Activated CD8-positive, alpha-beta memory T cell treated with anti-CD3 and anti-CD28 coated beads for 24 hours (primary cell): ENCODE measurements at places on chromosomes 3 and 15.

DNA sequence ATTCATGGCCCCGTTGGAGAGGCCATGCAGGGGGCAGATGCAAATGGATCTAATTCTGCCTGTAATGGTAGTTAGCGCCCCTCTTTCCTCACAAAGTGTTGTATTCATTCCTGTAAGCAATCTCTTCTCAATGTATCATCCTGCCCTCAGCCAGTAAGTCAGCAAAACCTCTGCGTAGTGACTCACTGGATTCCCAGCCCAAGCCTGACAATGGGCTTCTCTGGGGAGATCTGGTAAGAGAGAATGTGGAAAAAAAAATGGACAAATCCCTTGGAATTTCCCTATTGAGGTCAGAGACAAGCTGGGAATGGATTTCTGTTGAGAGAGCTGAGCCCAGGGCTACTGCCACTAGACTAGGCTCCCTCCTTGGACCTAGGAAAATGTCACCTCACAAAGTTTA is 25.4 kb downstream of the ADPGK start:
- no peak for DNase-seq

DNA sequence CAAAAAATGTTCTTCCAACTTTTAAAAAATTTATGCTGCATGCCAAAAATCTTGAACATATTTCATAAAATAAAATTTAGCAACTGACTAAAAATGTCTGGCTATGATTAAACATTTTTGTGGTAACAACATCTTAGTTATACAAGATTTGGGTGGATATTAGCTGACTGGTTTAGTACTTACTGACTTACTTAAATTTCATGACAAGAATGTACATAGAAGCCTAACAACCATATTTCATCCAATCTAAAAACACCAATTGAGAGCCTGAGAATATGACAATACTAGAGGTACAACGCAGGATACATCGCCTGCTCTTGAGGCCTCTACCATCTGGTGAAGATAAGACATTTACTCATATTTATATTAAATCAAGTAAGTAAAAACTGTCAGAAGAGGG is 34.6 kb downstream of the GNB4 start:
- DNase-seq = no peak

DNA sequence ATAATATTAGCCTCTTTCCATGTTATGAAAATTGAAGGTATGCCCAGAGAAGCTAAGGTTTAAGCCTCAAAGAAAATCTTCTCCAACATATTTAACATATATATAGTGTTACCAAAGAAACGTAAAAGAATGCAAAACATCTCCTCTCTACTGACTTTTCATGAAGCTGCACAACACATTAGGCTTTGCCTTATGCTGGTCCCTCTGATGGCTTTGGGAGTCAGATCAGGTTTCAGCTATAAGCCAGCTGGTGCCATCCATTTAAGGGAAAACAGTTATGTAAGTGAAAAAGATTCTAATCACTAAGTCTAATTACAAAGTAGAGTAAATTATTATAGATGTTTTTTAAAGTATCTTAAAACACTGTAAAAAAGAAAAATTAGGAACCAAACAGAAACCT is 410.5 kb downstream of the LSAMP start:
- no peak for DNase-seq

DNA sequence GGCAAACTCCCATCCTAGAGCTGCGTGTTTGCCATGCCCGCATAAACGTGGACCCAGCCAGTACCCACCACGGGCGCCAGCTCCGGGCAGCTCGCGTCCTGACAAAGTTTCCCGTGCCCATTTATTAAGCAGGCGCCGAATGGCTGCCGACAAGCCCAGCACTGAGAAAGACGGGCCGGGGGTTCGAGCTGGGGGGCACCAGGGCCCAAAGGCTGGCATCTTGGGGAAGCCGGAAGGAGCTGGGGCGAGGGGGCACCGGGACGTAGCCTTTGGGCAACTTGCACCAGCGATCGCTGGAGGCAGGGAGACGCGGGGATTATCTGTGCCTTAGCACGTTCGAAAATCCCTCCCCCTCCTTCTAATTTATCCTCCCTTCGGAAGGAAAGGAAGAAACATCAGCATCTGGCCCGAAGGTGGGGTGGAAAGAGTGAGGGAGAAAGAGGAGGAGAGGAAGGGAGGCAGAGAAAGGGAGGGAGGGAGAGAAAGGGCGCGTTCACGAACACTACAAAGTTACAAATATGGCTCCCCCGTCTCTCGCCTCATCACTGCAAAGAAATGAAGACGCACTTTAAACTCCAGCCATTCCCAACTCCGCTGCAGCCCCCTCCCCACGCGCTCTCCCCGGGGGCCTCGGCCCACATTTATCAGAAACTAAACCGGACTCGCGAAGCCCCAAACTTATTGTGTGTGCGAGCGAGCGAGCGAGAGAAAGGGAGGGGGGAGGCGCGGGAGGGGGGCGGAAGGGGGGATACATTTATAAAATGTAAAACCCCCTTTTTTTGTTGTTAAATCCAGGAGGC is 1.0 kb downstream of the ANP32A start:
- peak; percentile 87 for DNase-seq

GRCh38 chr15:75149867-75150709 is 51.6 kb upstream of the C15orf39 start:
- DNase-seq = no peak

GRCh38 chr3:99471353-99472323 is 166.8 kb upstream of the COL8A1 start:
- no peak for DNase-seq

- DNase-seq = no peak
These were observed 129.7 kb downstream of the ARNT2 start for GRCh38 chr15:80533790-80534333.

GRCh38 chr3:138673641-138674530 is 65.3 kb downstream of the FAIM start:
- DNase-seq = no peak

GRCh38 chr15:80401456-80401855 is 2.7 kb upstream of the ARNT2 start:
- no peak for DNase-seq

- no peak for DNase-seq
These were observed 29.8 kb downstream of the NRG4 start for GRCh38 chr15:75982468-75982867.

DNA sequence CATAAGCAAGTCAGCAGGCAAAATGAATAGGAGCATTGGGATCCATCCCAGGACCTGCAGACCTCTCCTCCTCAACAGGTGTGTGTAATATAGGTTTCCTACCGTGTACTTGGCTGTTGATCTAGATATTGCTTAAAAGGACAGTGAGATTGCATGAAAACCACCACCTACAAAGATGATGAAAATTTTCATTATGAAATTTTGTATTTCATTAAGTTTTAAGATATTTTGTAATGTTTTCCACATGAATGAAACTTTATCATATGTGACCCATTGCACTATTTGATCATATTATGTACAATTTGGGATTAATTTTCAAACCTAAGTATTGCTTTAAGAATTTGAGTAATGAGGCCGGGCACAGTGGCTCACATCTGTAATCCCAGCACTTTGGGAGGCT is 94.3 kb upstream of the TRPM1 start:
- no peak for DNase-seq

DNA sequence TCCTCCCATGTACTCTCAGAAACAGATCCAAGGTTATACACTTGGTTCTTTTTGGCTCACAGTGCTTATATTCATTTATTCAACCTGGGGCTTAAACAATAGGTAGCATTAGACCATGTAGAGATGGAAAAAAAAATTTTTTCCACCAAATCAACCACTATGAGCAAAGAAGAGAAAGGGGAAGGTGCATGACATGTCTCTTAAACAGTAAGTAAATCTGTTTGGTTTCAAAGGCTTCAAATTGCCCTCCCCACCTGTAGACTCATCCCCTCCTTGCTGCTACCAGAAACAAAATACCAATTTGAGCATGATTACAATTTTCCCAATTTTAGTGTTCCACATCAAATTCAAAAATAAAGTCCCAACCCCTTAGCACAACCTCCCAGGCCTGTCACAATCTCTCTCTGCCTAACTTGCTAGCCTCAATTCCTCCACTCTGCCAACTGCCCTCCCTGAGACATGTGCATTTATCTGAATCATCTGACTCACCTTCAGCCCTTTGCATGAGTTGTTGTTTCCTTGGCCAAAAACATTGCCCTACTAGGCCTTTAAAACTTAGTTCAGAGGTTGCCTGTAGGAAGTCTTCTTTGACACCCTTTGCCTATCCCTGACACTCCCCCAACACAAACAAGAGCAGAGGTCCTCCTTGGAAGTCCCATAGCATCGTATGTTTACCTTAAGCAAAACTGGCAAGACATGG is 30.3 kb upstream of the TSC22D2 start:
- no peak for DNase-seq

DNA sequence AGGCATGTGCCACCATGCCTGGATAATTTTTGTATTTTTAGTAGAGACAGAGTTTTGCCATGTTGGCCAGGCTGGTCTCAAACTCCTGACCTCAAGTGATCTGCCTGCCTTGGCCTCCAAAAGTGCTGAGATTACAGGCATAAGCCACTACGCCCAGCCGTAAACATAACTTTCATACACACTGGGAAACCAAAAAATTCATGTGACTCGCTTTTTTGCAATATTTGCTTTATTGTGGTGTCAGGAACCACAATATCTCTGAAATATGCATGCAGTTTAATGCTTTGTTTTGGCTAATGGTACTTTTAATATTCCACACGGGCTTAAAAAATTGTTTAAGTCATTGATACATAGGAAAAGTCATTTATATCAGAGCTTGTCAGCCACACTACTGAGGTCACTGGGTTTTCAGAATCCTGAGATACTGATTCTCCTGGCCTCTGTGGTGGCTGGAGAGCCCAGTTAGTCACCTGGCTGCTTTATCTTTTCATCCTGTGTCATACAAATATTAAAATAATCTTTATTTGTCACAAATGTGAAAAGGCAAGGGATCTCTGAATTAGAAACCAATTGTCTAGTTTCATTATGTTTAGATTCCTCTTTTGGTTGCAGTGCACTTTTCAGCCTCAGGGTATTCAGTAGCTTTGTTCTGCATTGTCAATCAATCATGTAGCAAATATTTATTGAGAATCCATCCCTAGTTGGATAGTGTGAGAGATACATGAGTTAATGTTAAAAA is 10.0 kb downstream of the TMEM62 start:
- no peak for DNase-seq

DNA sequence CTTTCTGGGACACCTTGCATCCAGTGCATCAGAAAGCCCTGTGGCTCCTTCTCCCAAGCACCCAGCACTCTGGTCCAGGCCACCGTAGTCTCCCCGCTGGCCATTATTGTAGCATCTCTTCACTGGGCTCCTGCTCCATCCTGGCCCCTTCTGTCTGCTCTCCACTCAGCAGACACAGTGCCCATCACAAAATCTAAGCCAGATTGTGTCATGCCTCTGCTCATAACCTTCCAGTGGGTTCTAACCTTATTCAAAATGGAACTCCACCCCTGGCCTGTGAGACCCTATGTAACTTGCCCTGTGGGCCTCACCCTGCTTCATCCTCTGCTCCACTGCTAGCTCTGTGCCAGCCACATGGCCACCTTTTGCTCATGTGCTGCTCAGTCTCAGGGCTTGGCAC is 31.7 kb upstream of the PRR23E start:
- no peak for DNase-seq

- no peak for DNase-seq
These were observed 19.0 kb downstream of the MESD start for GRCh38 chr15:80970658-80971057.

DNA sequence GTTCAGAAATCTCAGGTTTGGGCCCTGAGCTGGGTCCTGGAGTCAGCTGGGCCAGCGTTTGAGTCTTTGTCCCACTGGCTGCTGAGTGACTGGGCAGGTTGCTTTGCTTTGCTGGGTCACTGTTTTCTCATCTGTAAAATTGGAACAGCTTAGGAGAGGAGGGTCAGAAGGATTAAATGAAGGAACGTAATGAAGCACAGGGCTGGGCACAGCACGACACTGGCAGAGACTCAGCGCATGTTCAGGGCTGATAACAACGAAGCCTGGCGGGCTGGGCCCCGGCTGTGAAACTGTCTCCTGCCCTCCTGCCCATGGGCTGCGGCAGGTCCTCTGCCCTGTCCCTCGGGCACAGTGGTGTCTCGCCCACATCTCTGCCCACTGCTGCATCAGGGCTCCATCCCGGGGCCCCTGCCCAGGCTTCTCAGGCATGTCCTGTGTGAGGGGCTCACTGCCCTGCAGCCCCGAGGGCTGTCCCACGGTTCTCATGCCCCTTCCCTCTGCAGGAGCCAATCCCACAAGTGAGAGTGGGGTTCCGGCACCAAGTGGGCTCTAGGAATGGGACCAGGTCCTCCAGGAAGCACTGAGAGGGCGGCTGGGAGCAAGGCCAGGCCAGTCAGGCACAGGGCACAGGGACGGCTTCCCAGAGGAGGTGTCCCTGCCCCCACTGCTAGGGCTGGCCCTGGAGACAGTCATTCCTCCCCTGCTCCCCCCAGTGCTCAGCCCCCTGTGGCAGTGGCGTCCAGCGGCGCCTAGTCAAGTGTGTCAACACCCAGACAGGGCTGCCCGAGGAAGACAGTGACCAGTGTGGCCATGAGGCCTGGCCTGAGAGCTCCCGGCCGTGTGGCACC is 88.0 kb downstream of the TBC1D2B start:
- no peak for DNase-seq

GRCh38 chr3:126414406-126414805 is 19.7 kb downstream of the CFAP100 start:
- DNase-seq = no peak

DNA sequence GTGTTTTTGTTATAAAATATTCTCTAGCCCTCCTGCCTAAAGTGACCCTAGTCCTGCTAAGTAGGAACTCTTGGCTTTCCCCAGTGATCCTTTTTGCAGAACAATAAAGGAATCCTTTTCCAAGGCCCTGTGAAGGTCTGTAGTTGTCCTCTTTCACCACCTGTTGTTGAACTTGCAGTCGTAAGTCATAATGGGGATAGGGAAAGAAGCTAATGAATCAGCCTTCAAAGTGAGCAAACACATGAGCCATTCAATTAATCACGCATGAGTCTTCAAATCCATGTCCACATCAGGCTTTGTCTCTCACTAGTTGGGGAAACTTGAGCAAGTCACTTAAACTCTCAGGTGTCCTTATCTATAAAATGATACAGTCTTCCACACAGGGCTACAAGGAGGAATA is 27.6 kb downstream of the ZNF860 start:
- no peak for DNase-seq

DNA sequence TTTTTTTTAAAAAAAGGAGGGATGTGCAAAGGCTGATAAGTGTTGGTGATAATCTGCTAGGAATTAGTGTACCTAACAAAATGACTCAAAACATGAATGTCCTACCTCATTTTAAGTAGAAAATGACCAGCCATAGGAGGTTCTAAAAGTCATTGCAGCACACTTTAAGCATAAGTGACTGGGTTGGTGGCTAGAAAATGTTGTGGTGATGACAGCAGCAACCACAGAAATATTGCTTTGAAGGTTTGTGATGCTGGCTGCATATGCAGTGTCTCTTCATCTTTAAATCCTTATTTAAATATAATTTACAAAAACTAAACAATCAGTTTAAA is 55.2 kb downstream of the CMSS1 start:
- no peak for DNase-seq

- DNase-seq = no peak
These were observed 28.8 kb downstream of the DCP1A start for GRCh38 chr3:53318522-53318921.

- no peak for DNase-seq
These were observed 1.5 kb downstream of the RHOA start for GRCh38 chr3:49410066-49410845.
